ENCODE measurements at places on chromosomes 4 and X. TPM values are rescaled to one million over a fixed set of nuclear protein-coding genes. Genes with fewer than 3 reads are reported as not detected.

The TBX22 gene
- not detected for total RNA-seq

The TBC1D8B gene
- 2.5 TPM for total RNA-seq

The FAM184B gene
- total RNA-seq, result 0.03 TPM

The KDR gene
- 28.7 TPM for total RNA-seq

The XK gene
- 6.8 TPM for total RNA-seq

The TRMT10A gene
- total RNA-seq, result 2.7 TPM

The CFI gene
- total RNA-seq, result 10.8 TPM

The CT47B1 gene
- total RNA-seq, result not detected

The ASB9 gene
- 0.46 TPM for total RNA-seq

The TLL1 gene
- 0.67 TPM for total RNA-seq

The GPR119 gene
- not detected for total RNA-seq

The MSX1 gene
- 5.0 TPM for total RNA-seq

The GTPBP6 gene
- 35.3 TPM for total RNA-seq

The NAP1L3 gene
- total RNA-seq, result 15.0 TPM

The FBXL5 gene
- total RNA-seq, result 60.9 TPM

The FRAS1 gene
- total RNA-seq, result 4.2 TPM

The ZAR1 gene
- not detected for total RNA-seq

The SSX4B gene
- not detected for total RNA-seq

The PLP1 gene
- 2.2 TPM for total RNA-seq

The DUX4 gene
- not detected for total RNA-seq

The GPM6B gene
- total RNA-seq, result 2.0 TPM

The LANCL3 gene
- 0.75 TPM for total RNA-seq

The GPRASP1 gene
- total RNA-seq, result 8.2 TPM

The HELT gene
- not detected for total RNA-seq

The KLB gene
- total RNA-seq, result 0.05 TPM

The TMLHE gene
- 33.0 TPM for total RNA-seq

The SCRG1 gene
- 1.1 TPM for total RNA-seq

The TMPRSS11B gene
- total RNA-seq, result not detected

The MUC7 gene
- not detected for total RNA-seq

The PLAC1 gene
- not detected for total RNA-seq

The TEX11 gene
- total RNA-seq, result not detected

The SYNPO2 gene
- total RNA-seq, result 316 TPM

The KIT gene
- 2.3 TPM for total RNA-seq

The PNMA6F gene
- not detected for total RNA-seq

The MAGEB2 gene
- not detected for total RNA-seq

The RPGR gene
- 7.6 TPM for total RNA-seq

The NLGN3 gene
- 0.67 TPM for total RNA-seq

The UBE2K gene
- 57.0 TPM for total RNA-seq

The GAB3 gene
- total RNA-seq, result 17.7 TPM

The IL2RG gene
- 2.3 TPM for total RNA-seq

The GAGE12H gene
- not detected for total RNA-seq

The MAGEA2 gene
- total RNA-seq, result not detected

The RAB41 gene
- not detected for total RNA-seq

The CXCL9 gene
- 0.70 TPM for total RNA-seq

The LNX1 gene
- total RNA-seq, result 1.8 TPM

The NALF2 gene
- 4.4 TPM for total RNA-seq

The PARM1 gene
- total RNA-seq, result 74.4 TPM

The RBMXL3 gene
- total RNA-seq, result not detected

The PROM1 gene
- 12.6 TPM for total RNA-seq

The CT55 gene
- total RNA-seq, result not detected
